ENCODE measurements at places on chromosomes 12 and 14.

DNA sequence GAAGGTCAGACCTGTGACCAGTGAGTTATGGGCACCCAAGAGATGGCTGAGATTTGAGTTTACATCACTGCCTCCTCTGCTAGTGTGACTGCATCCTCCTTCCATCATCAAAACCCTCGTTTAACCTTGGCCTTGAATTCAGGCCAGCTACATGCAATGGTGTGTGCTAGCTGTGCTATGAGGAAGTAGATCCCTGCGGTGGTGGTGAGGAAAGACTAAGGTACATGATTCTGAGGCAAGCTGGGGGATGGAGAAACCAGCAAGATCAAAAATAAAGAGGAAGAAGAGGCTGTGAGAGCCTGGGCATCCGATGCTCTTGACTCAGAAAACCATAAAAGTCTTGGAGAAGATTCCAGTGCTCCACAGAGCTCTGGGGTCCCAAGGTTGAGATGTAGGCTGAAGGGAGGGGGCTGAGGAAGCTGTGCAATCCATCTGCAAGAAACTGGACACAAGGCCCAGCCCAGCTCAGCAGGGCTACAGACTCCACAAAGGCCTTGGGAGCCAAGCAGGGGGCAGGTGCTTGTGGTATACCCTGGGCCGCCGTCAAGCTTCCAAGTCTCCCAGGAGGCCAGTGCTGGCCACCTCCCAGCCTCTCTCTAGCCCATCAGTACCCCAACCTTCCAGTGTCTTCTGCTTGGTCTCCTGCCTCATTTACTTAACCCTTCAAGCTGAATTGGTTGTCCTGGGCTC is 774.8 kb downstream of the VRK1 start:
- no peak for DNase-seq

GRCh38 chr14:93330609-93331000 is 2.2 kb downstream of the BTBD7 start:
- DNase-seq, result no peak

DNA sequence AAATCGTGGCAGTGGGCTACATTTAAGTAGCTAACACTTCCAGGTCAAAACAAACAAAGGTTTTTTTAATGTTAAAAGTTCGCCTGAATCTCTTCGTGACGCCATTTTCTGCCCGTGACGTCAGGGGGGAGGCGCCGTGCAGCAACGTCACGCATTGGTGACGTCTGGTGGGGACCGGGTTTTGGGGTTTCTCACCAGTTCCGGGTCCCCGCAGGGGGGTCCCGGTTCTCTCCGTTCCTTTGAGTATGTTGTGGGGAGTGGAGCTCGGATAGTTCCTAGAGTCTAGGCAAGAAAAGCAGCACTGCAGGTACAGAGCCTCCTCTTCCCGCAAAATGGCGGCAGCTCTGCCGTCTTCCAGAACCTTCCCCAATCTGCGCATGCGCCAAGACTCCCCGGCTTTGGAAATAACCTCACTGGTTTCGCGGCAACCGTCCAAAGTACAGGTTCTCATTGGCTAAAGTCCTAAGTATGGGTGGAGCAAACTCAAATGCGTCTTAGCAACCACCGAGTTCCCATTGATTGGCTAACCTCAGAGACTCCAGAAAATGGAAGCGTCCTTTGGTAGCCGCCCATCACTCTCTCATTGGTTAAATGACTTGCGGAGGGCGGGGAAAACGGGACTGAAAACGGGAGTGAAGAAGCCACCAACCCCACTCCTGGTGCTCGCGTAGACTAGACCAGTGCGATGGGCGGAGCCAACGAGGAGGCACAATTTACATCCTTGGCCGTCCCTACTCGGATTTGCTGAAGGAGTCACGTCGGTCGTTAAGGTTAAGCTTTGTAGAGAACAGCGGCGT is at the start of gene RBM23:
RBM23 (minus strand) TSS at position 346 of the 797 bp plus-strand sequence.
- peak; percentile 99 for DNase-seq

- DNase-seq, result no peak
These were observed 117.1 kb upstream of the SLC35F4 start for GRCh38 chr14:57982804-57983634.

GRCh38 chr12:59036347-59036746 is 116.0 kb upstream of the LRIG3 start:
- DNase-seq, result no peak

- no peak for DNase-seq
These were observed 547.1 kb downstream of the CCER1 start for GRCh38 chr12:90407841-90408240.

DNA sequence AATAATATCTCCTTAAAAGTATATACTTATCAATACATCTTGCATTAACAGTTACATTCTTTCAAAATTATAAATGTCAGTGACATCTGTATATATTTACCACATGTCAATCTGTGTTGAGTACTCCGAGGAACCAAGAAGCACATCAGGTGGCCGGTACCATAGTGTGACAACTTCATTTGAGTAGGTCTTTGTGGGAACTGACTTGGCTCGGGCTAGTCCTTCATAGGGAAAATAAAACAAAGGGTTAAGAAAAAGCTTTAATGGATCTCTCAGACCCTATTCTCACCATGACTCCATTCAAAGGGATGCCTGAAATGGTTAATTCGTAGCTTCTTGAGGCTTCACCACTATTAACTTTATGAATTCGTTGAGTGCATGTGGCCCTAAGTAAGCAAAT is 94.9 kb downstream of the ELK3 start:
- no peak for DNase-seq

GRCh38 chr12:111067498-111067897 is 147.1 kb upstream of the MYL2 start:
- no peak for DNase-seq

GRCh38 chr12:94491489-94491888 is 31.8 kb upstream of the CEP83 start:
- no peak for DNase-seq

- DNase-seq, result no peak
These were observed 46.7 kb upstream of the CORO1C start for GRCh38 chr12:108778053-108778452.

GRCh38 chr14:53022593-53022992 is 71.7 kb upstream of the FERMT2 start:
- no peak for DNase-seq

DNA sequence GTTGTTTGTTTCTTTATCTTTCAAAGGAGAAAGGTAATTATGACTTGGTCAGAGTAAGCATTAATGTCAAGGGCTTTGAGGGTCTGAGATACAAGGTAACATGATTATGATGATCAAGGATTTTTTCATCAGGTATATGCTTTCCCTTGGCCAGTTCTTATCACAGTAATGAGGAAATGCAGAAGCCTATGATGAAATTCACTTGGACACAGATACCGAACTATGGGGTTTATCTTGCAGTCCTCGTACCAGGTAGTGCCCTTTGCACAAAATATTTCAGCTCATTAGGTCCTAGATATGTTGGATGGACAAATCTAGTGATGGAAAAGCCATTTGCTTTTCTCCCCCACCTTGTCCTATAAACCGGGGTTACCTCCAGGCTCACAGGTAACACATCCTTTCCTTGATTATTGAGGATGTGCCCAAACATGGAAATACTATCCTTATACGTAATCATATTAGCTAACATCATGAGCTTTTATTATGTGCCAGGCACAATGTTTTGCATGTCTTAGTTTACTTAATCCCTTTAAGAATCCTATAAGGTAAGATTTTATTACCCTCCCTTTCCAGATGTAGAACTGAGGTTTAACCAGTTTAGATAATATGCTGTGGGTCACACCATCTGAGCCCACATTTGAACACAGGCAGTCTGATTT is 7.0 kb upstream of the RASSF3 start:
- no peak for DNase-seq

DNA sequence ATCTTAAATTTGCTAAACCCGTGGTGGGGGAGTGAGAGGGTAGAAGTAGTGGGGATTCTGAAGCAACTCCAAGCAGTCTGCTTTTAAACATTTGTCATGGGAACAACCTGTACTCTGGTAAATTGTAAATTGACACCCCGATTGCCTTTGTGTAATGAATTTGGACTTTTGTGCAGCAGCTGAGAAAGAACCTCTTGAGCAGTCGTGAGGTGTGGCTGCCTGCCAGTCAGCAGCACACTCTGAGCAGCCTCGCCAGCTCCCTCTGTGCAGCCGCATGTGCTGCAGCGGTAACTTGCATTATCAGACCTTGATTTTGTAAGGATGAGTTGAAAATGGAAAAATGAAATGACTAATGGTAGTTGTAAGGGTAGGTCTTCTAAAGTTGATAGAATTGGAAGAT is 74.3 kb downstream of the SUSD6 start:
- no peak for DNase-seq

- no peak for DNase-seq
These were observed 852.6 kb downstream of the LRFN5 start for GRCh38 chr14:42459171-42459685.

DNA sequence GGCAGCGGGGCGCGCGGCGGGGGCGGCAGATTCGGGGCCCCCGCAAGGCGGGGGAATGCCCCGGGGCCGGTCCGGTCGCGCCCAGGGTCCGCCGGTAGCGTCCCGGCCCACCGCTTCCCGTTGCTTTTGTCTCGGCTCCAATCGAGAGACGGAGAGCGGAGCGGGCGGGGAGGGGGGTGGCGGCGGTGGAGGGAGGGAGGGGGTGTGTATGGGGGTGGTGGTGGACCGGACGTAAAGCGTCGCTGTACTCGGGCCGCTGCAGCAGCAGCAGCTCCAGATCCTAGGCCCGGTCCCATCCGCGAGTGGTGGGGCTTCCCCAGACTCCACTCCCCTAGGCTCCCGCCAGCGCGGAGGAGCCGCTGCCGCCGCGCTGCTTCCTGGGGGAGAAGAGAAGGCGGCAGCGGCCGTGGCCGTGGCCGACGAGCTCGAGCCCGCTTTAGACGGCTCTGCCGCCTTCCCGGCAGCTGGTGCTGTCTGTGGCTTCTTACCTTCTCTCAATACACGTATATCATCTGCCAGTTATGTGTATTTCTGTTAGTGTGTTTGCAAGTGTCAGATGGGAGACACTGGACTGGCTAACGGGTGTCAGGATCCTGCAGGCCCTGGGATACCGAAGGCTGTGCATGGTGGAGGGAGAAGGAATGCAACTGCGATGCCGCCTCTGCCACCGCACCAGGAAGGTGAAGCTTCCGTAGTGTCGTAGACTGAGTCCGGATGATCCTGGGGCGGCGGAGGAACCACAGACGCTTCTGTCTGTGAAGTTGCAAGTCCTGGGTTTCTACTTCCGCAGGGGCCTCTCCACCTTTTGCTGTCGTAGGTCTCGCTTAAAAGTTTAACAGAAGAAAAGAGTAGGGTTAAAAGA is 508 bp downstream of the CNOT2 start:
- DNase-seq, result peak; percentile 26

GRCh38 chr14:63712123-63712522 is 15.7 kb downstream of the SGPP1 start:
- no peak for DNase-seq

DNA sequence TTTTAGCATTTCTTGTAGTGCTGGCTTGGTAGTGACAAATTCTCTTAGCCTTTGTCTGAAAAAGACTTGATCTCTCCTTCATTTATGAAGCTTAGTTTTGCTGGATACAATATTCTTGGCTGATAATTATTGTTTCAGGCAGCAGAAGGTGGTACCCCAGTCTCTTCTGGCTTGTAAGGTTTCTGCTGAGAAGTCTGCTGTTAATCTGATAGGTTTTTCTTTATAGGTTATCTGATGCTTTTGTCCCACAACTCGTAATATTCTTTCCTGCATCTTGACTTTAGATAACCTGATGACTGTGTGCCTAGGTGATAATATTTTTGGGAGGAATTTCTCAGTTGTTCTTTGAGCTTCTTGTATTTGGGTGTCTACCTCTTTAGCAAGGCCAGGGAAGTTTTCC is 41.2 kb downstream of the AEBP2 start:
- no peak for DNase-seq

GRCh38 chr12:109385339-109386058 is 37.8 kb downstream of the MYO1H start:
- peak; percentile 37 for DNase-seq

DNA sequence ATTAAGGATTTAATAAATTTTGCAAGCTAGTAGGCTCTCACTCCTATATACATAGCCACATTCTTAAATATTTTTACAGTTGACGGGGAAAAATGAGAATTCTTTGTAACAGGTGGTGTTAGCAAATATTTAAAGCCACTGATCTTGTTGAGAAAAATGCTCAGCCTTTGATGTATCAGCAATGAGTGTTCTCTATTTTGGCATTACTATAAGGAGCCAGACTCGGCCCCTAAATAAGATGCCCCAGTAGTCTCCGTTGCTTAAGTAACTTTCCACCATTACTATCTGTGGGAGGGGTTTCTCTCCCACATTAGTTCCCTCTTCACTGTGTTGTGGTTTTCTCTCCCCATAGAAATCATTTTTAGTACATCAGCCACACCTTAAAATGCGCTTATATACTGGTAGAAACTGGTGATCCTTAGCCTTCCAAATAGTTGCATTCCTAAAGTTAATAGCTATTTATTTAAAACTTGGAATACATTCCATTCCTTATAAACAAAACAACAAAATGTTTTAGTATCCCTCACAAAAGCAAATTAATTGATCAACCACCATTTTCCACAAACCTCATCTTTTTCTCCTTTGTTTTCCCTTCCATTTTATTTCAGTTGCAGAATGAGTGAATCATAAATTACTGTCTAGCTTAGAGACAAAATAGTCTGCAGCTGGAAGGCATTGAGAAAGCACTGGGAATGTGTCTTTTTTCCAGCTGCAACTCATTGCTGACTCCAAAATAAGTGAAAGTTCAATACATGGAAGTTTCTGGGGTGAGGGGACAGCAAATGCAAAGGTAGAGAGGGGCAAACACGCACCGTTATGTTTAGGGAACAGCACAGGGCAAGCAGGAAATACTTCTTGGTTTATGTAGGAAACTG is 84.7 kb upstream of the FERMT2 start:
- no peak for DNase-seq

DNA sequence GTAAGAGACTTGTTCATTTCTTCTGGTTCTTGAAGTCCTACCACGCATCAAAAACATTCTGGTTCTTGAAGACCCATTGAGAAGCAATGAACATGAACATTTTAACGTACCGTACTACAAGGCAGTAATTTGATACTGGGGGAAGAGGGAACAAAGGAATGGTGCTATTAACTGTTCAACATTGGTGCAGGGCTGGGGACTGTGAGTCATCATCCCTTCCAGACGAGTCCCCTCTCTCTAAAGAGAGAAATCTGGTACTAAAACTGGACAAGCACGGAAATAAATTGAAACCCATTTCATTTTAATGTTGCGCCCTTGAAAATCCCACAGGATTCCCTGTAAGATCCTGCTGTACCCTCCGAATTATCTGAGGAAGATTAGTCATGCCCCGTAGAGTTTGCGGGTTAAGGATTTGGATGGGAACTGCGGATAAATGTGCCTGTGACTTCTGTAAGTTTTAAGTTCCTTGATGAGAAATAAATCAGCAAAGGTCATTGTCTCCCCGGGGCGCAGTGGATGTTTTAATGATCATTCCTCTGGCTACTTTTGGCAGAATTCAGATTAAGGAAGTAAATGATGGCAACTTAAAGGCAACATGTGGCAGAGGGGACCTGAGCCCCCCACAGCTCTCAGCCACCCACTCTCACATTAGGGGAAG is 78.6 kb downstream of the KCNK13 start:
- DNase-seq, result no peak

- DNase-seq, result no peak
These were observed 1.6 kb downstream of the SIX4 start for GRCh38 chr14:60722357-60723115.

DNA sequence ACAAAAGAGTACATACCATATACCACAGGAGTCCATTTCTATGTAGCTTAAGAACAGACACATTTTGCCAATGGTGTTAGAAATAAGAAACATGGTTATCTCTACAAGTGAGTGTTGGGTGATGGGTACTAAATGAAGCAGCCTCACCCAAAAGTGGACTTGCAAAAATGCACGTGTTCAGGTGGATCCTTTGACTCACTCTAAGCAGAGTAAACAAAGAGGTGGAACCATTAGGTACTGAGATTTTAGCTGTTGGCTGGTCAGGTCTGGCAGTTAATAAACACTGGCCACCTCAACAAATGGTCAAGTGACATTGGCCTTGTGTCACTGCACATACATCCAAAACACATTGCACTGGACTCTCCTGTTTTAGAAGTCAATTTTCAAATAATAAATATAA is 27.6 kb downstream of the EVL start:
- no peak for DNase-seq
